ENCODE measurements at places on chromosomes 1 and 21.

DNA sequence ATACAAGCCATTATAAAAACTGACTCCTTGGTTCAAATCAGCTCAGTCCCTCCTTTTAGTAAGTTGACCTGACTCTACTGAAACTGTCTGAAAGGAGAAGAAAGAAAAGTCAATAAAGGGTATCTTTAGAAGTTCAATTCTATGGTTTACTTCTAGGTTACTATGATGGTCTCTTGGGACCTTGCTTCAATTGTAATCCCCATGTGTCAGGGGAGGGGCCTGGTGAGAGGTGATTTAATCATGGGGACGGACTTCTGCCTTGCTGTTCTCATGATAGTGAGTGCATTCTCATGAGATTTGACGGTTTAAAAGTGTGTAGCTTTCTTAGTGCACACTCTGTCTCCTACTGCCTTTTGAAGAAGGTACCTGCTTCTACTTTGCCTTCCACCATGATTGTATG lies 31.7 kb upstream of the FNBP1L start:
- no peak for DNase-seq

DNA sequence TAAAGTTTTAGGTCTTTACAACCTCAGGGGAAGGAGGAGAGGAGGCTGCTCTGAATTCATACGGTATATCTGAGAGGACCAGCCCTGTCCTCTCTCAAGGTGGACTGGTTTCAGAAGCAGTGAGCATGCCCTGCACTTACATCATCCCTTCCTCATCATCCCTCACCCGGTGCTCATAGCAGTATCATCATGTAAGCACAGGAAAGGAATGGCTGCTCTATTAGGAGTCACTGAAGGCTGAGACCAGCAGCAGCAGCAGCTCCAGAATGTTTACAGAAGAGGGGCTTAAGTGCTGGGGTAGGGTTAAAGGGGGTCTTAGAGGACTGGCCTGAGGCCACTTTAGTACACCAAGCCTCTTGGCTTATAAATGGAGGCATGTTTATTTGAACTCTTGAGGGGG lies 185.9 kb downstream of the AK5 start:
- DNase-seq, result no peak

GRCh38 chr1:12400027-12400693 lies 170.3 kb downstream of the VPS13D start:
- no peak for DNase-seq

DNA sequence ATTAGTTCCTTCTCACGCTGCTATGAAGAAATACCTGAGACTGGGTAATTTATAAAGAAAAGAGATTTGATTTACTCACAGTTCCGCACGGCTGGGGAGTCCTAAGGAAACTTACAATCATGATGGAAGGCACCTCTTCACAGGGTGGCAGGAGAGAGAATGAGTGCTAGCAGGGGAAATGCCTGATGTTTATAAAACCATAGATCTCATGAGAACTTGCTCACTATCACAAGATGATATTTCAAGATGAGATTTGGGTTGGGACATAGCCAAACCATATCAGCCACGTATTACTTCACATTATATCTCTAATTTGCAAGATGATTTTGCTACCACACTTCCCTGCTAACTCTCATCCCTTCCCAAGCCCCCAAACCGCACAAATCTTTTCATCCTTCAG lies 9.1 kb downstream of the MNDA start:
- DNase-seq, result no peak

DNA sequence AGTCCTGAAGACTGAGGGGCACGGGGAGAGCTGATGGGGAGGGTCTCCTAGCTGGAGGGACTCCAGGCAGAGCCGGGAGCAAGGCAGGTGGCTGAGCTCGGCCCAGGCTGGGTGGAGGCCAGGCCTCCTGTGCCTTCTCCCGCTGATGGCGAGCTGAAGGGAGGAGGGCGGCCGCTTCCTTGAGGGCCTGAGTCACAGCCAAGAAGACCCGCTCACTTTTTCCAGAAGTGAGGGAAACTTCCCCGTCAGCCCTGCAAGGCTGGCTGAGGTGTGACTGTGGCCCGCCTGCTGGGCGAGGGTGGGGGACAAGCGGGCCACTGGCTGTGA lies 1.7 kb upstream of the VWA1 start:
- DNase-seq, result peak; percentile 7
